Sciatic nerve (tissue), 2 donors: ENCODE measurements at places on chromosomes 1 and 21.
A peak's percentile ranks its signal among the peaks of the same experiment; 100 is the strongest.

DNA sequence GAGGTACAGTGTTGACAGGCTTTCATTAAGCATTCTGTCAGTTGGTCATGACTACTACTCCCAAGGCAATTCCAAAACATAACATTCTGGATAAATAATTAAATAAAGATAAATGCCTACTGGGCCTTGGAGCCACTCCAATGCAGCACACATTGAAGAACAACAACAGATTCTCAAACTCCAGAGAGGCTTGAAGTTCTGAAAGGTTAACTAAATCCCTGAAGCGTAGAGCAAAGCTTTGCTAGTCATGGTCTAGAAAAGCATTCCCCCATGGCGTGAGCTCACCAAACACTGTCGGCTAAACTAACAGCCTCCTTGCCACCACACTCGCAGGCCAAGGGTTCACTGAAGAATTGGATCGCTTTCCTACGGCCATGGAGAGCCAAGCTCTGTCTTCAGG, 268.0 kb downstream of the ATG4C start:
- DNase-seq: no peak

- peak; percentile 68 for DNase-seq
Observed at GRCh38 chr1:198681831-198682759, 43.3 kb downstream of the PTPRC start.

DNA sequence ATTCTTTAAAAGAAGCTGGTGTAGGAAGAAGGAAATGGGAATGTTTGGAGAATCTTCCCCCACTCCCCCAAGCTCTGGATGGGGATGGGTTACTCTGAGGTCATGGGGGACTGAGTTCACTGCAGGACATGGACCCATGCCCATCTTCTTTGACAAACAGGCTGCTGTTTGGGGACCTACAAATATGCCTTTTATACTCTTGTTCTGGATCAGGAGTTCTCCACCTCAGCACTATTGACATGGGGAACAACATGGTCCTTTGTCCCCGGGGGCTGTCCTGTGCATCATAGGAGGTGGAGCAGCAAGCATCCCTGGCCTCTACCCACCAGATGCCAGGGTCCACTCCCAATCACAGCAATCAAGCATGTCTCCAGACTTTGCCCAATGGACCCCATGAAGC, 365.8 kb upstream of the C1orf174 start:
- no peak for DNase-seq

DNA sequence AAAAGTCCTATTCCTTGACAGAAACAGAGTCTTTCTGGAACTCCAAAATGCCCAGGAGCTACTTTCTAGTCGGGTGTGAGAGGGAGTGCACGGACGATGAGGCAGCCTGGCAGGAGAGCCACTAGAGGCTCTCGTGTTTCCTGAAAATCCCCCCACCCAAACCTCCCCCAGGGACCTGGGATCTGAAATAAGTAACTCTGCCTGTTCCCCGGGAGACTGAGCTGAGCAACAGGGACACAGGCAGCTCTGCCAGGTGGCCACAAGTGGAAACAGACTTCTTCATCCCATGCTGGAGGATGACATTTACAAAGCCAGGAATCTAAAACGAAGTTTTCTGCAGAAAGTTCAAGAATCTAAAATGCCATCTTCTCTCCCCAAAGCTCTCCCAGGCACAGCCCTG, 77.1 kb downstream of the ITPKB start:
- DNase-seq: no peak

DNA sequence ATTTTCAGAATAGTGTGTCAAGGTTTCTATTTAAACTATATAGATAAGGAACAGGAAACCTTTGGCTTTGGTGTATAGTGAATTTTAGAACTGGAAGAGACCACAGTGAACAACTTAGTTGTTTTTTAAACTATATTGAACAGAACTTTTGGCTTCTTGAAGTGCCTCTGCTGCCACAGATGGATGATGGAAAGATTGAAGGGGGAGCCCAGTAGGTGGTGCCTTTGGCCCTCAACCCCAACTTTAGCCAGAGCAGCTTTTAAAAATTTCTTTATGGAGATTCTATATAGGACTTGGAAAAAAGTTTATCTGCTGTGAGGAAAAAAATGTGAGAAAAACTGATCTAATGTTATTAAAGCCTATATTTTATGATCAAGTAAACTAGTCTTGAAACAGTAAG, 50.2 kb downstream of the SWT1 start:
- no peak for DNase-seq

DNA sequence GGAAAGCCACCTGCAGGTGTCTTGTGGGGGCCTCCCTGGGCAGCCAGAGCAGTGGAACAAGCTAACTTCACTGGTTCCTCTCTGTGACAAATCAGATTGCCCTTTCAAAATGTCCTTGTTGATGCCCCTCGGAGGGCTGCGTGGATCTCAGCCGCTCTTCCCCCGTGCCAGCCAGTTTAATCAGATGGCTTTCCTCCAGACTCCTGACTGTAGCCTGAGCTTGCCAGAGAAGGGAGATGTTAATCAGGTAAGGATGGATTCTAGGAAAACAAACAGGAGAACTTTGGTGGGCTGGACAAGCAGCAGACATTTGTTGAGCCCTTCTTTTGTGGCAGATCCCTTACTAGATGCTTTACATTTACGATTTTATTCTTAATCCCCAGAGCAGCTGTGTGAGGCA, 88.2 kb downstream of the DMRTA2 start:
- DNase-seq: no peak

GRCh38 chr1:207952617-207953542, 42.0 kb upstream of the CD34 start:
- DNase-seq: no peak

DNA sequence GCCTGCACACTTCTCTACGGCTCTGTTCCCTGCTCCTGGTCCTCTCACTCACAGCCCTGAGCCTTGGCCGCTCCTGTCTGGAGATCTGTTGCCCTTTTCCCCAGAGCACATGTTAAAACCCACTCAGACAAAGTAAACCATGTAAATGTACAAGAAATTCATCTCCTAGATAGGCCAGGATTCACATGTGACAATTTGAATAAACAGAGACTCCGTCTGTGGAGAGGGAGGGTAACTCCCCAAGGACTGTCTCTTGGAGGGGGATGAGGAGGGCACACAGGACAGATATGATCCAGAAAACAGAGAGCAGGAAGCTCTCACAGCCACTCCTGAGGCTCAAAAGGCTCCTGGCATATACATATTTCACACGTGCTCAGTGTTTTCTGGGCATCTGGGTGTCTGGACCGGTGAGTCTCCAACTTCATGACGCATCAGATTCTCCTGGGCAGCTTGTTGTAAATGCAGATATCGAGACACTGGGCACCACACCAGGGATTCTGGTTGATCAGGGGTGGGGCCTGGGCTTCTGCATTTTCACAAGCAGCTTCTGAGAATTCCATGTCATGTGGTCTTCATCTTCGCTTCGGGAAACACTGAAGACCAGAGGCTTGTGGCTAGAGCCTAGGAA, 6.4 kb upstream of the KAZN start:
- no peak for DNase-seq

DNA sequence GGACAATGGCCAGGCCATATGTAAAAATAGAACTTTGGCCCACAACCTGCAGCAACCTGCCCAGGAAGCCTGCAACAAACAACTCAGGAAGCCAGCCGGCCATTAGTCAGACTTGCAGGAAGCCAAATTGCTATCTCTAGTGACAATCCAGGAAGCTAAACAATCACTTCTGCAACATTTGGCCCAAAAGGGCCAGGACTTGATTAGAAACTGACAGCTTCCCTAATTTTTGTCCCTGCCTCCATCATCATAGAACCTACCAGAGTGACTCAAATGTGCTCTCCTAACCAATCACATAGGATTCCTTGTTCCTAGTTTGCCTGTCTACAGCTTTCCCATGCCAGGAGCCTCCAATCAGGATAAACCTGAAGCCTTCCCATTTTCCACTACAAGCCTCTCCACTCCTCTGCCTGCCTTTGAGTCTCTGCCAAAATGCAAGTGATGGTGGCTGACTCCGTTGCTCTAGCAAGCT, 639.3 kb downstream of the PTPRU start:
- peak; percentile 6 for DNase-seq

- no peak for DNase-seq
Observed at GRCh38 chr1:204384636-204385352, 25.1 kb upstream of the PLEKHA6 start.

DNA sequence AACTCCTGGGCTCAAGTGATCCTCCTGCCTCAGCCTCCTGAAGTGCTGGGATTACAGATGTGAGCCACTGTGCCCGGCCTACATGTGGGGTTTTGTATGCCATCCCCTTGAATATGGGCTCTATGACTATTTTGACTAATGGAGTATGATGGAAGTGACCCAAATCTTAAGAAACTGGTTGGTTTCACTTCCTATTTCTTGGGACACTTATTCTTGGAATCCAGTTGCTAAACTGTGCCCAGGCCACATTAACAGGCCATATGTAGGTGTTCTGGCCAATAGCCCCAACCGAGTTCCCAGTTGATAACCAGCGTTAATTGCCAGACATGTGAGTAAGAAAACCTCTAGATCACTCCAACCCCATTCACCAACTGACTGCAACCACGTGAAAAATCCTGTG, 36.3 kb upstream of the CLIC4 start:
- DNase-seq: no peak

GRCh38 chr1:119767486-119767885, 1.2 kb downstream of the HMGCS2 start:
- no peak for DNase-seq

GRCh38 chr1:183566026-183566425, 24.2 kb downstream of the NCF2 start:
- DNase-seq: no peak

DNA sequence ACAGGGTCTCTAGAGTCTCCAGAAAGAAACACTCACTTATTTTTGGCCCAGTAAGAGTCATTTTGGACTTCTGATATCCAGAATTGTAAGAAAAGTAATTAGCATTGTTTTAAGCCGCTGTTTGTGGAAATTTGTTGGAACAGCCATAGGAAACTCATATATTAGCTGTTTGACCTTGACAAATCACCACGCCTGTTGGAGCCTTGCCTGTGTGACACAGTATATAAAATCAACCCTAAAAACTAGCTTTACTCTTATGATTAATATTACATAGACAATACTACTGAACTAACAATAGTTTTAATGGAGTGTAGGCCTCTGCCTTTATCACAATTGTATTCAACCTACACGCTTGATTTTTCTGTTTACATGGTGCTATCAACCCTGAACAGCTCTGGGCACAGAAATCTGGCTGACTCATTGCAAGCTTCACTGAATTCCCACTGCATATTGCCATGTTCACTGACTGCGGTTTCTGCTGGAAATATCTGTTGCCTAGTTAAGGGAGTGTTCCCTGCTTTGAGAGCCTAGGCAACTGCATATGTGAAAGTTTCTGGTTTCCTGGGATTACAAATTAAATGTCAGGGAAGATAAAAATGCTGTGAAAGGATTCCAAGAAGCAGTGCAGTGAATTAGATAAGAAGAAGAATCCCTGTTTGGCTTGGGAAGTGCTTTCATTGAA, 419.5 kb upstream of the DEPDC1 start:
- no peak for DNase-seq

DNA sequence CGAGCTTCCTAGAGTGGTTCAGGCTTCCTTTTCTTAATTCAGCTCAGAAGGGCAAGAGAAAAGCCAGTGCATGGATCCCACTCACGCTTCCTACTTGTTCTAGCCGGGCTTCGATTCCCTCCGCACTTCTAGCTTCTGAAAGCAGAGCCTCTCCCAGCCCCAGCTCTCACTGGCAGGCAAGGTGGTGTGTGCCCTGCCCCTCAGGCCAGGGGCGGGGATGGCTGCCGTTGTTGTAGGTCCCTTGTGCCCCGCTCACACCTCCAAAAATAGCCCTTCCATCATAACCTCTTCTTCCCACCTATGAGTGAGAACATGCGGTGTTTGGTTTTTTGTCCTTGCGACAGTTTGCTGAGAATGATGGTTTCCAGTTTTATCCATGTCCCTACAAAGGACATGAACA, 31.6 kb downstream of the BACE2 start:
- no peak for DNase-seq

DNA sequence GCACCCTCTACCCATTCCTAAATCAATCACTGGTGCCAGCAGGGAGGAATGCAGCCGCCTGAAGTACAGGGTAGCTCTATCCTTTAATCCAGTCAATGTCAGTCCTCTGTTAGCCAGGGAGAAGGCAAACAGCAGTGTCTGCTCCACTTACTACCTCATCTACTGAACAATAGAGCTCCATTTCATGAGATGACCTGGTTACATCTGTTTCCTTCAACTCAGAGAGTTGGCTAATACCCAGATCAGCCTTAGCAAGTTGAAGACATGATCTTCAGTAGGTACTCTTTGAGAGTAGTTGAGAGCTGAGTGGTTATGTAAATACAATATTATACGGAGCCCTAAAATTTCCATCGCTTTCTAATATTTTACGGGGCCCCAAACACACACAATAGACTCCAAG, 46.1 kb upstream of the CD34 start:
- DNase-seq: no peak

- DNase-seq: no peak
Observed at GRCh38 chr21:16605597-16605996, 875.8 kb downstream of the USP25 start.

GRCh38 chr1:34845131-34845901, 14.2 kb downstream of the SMIM12 start:
- DNase-seq: no peak

- DNase-seq: no peak
Observed at GRCh38 chr1:63688302-63688890, 85.4 kb upstream of the ROR1 start.

GRCh38 chr1:109307274-109308021, 637 bp upstream of the MYBPHL start:
- no peak for DNase-seq

- peak; percentile 85 for DNase-seq
Observed at GRCh38 chr1:183318433-183318832, 99.7 kb downstream of the NMNAT2 start.

GRCh38 chr1:39158327-39159086, 46.0 kb upstream of the MACF1 start:
- DNase-seq: no peak

DNA sequence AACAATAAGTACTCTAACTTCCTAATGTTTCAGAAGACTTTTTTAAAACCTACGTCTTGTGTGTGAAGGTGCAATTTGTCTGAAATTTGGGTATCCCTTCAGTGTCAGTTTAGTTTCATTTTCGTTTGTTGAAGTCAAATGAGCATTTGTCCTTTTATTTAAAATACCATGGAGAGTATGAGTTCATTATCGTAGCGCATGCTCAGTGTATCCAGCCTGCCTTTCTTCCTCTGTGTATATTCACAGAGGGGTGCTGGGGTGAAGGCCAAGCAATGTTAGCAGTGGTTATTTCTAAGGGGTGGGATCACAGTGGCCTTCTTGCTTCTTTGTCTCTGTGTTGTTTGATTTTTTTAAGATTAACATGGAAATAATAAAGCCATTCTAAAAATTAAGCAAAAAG, 43.2 kb downstream of the CNN3 start:
- DNase-seq: no peak

- DNase-seq: no peak
Observed at GRCh38 chr1:78549891-78550290, 59.1 kb downstream of the PTGFR start.

DNA sequence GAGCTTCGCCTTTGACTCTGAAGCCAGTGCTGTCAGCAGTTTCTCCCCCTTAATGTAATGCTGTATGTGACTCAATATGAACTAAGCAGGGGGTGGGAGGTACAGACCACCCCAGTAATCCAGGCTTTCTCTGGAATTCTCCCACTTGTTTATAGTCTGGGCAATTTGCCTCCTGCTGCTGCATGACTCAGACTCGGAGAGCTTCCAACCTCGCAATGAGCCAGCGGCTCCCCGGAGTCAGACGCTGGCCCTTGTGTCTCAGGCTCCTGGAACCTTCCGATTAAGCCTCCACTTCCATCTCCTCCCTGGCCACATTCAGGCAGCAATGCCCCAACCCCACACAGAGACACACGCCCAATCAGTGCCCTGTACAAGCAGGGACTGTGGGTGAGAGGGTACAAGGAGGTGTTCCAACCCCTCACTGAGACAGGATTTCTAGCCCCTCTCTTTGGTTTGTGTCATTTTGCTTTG, 471.7 kb upstream of the VAMP3 start:
- DNase-seq: peak; percentile 70
